Stimulated activated CD4-positive, alpha-beta T cell treated with anti-CD3 and anti-CD28 coated beads, Interleukin-1b, Interleukin-23, amount 100 ng/mL, for 1 hour (primary cell): ENCODE measurements at places on chromosomes 16 and 17.

DNA sequence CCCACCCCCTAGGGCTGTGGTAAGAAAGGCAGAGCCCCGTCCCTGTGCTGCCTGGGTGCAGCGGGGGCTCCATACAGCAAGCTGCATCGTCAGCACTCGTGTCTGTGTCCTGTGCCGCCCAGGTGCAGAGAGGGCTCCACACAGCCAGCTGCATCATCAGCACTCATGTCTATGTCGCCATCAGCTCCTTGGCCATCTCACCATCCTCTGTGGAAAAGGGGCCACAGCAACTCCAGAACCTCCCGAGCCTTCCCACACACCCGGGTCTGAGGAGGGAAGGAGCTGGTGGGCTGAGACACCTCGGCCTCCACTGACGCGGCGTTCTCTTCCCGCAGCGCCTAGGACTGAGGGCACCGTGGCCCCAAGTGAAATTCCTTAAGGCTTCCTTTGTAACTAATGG lies 72.9 kb upstream of the CHMP6 start:
- DNase-seq: no peak

DNA sequence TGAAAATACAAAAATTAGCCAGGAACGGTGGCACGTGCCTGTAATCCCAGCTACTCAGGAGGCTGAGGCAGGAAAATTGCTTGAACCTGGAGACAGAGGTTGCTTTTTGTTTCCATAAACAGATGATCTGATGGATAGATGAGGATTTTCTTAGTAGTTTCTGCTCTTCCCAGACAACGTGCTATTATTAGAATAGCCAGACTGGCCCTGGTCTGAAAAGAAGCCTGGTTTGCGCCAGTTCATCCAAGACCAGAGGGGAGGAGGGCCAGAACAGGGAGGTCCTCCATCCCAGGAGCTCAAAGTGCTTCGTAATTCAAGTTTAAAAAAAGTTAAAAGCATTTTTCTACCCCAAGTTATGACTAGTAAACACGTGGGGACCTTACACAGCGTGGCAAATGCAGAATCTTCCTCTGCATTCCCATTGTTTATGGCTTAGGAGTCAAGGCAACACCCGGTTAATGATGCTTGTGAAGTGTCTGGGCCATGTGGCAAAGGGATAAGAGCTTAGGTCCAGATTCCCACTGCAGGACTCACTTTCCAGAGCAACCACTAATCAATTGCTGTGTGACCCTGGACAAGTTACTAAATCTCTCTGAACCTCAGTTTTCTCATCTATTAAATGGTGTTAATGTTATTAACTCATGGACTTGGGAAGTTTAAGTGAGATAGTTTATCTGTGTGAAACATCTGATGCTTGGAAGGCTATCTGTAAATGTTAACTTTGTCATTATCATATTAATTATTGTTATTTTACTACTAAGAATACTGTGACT lies 205.4 kb downstream of the CCDC182 start:
- DNase-seq: no peak

DNA sequence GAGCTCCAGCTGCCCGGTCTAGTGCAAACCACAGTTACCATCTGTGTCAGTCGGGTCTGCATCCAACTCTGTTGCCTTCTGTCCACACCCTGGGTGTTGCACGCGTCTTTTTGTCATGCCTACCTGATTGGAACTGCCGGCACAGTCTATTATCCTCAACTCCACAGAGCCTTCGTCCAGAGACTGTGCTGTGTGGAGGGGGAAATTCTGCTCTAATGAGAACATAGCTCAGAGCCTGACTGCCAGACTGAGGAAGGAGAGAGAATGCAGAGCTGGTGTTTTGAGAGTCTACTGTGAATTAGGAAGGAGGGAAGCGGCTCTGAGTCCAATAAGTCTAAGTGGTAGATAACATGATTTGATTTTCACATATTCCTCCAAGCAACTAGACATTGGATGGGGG lies 68.3 kb upstream of the GPR139 start:
- DNase-seq: no peak

DNA sequence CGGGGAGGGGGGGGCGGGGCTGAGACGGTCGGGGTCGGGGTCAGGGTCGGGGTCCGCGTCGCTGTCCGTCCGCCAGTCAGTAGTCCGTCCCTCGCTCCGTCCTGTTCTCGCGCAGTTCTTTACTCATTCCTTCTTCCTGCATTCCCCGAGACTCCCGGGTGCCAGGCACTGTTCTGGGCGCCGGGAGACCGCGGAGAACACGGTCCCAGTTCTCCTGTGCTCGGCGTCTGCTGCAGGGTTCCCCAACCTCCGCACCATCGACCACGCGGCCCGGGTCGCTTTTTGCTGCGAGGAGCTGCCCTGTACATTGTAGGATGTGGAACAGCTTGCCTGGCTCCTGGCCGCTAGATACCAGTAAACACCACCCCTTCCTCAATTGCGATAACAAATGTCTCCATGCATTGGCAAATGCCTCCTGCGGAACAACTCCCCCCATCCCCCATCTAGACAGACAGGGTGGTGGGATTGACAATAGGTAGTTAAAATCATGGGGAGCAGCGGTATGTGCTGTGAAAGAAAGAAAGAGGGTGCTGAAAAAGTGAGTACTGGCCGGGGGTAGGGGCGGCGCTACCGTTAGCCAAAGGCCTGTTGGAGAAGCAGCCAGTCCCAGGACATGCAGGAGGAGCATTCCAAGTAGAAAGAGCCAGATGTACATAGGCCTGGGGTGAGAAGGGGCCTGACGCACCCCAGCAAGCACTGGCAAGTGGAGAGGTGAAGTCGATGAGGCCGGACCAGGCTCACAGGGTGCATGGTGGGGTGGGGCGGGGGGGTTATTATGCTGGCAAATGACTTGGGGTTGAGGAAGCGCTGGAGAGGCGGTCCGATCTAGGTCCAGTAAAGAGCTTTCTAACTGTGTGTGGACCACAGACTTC lies 631 bp downstream of the TRAF7 start:
- DNase-seq: no peak

DNA sequence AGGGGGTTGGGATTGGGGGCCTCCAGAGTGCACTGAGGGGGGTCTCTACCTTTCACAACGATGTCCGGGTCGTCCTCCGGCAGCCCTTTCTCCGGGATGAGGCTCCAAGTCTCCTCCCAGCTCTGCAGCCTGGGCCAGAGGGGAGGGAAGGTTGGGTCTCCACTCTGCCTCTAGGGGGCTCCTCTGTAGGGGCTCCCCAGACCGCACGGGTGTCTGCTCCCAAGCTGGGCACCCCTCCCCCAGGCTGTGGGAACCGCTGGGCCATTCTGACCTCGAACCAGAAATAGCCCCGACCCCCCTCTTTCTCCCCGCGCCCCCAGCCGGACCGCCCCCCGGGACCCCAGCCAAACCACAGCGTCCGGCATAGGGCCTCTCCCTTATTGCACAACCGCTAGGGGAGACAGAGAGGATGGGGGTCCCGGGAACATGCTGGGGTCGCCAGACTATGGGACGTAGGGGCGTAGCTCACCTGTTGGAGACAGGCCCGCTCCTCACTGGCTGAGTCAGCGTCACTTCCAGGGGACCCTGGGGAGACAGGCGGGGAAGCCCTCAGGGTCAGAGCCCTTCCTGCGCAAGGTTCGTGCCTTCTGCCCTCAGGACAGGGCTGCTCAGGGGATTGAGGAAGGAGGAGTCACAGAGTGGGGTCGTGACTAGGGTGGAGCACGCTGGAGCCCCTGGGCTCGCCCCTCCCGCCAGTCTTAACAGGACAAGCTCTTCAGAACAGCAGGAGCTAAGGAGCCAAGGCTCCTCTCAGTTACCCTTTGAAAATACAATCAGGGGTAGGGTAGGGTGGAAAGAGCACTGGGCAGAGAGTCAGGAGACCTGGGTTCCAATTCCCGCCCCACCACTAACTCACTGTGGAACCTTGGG lies 2.7 kb downstream of the PLEKHH3 start:
- no peak for DNase-seq

DNA sequence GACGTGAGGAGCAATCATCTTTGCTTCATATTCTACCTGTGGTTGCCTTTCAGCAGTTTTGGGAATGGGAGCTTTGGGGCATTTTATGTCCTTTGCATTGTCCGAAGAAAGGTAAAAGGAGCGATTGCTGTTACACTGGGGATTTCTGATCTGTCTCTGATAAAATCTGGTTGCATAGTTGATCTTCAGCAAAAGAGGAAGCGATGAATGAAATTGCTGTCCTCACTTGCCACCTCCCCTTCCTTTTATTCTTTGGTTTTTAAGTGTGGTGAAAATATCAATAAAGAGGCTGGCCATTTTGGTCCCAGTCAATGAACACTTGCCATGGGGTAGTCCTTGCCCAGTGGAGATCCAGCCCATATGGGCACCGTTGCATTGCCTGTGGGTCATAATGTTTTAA lies 236.8 kb downstream of the MSI2 start:
- DNase-seq: no peak

GRCh38 chr16:7597677-7598076 lies 265.0 kb downstream of the RBFOX1 start:
- DNase-seq: no peak

- no peak for DNase-seq
Observed at GRCh38 chr17:57296231-57296630, 39.9 kb downstream of the MSI2 start.

DNA sequence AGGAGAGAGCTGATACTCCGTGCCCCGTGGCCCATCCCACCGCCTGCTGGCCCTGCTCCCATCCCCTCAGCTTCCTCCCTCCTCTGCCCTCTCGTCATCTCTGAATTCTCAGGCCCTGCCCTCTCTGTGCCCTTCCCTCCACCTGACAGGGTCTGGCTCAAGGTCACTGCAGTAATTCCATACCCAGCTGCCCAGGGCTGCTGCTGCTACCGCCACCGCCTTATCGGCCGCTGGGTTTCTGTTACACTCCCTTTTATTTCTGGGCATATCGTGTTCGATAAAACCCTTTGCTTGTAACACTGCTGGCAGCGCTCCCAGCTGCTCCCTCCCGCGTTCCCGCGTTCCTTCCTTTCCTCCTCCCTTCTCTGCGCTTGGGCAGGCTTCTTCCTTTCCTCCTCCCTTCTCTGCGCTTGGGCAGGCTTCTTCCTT lies 1.2 kb downstream of the EPN3 start:
- DNase-seq: no peak

DNA sequence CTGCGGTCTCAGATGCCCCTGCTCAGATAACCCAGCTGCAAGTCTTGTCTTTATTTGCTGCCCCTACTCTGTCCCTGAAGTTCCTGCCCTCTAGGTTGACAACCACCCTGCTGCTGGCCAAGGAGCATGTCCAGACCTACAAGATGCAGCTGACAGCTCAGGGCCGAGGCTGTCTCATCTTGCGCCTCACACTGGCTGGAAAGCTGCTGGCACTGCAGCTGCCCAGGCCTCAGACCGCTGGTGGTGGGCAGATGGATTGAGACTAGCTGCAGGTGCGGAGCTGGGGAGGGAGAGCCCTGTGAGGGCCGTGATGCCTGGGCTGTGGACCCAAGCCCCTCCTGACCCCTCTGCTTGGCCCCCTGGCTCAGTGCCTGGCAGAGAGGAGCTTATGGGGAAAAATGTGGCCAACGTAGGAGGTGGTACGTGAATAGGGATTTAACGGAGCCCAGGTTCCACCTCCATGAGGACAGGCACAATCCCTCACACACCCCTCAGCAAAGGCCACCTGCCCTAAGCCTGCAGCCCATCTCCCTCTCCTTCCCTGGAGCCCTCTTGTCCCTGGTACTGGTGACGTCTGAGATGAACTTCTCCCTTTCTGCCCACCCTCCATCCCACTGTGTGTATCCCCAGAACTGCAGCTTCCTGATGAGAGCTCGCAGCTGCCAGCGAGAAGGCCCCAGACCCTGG lies 8.3 kb upstream of the GALK1 start:
- DNase-seq: no peak

GRCh38 chr16:61901689-61902088 lies 134.5 kb downstream of the CDH8 start:
- DNase-seq: no peak

GRCh38 chr16:72182976-72183375 lies 11.0 kb upstream of the PMFBP1 start:
- no peak for DNase-seq

- no peak for DNase-seq
Observed at GRCh38 chr17:42131981-42132432, 9.4 kb downstream of the HSPB9 start.

DNA sequence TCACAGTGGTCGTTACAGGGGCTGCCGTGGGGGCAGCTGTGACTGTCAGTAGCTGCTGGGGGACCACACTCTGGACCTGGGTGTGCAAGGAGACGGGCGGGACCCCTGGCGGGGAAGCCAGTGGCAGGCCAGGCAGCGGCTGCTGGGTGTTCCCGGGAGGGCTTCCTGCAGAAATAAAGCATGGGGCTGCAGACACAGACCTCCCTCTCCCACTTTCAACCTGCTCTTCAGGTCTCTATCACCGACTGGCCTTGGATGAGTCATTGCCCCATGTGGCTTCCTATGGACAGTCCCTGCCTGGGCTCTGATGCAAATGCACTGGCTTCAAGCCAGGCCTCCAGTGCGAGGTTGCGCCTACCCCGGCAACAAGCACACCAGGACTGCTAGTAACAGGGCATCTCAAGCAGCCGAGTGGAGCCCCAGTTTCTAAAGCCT lies 17.2 kb downstream of the SREBF1 start:
- no peak for DNase-seq

DNA sequence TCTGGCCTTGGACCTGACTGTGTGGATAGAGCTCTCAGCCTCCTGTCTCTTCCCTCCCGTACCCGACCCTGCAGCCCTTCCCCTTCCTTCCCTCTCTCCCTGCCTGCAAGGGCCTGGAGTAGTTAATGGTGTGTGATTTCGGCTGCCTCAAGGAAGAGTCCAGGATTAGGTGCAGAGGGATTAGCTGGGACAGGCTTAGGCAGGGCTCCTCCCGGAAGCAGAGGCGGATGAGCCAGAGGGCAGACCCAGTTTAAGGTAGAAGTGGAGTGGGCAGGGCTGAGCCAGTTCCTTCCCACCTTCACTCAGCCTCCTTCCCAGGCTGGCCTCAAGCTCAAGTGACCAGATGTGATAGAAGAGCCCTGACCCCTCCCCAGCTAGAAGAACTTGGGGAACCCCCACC lies 16.8 kb downstream of the GUCY2D start:
- no peak for DNase-seq

GRCh38 chr16:57479205-57479975 lies 6.9 kb downstream of the DOK4 start:
- no peak for DNase-seq

GRCh38 chr16:67349172-67349571 lies 22.6 kb downstream of the LRRC36 start:
- no peak for DNase-seq

DNA sequence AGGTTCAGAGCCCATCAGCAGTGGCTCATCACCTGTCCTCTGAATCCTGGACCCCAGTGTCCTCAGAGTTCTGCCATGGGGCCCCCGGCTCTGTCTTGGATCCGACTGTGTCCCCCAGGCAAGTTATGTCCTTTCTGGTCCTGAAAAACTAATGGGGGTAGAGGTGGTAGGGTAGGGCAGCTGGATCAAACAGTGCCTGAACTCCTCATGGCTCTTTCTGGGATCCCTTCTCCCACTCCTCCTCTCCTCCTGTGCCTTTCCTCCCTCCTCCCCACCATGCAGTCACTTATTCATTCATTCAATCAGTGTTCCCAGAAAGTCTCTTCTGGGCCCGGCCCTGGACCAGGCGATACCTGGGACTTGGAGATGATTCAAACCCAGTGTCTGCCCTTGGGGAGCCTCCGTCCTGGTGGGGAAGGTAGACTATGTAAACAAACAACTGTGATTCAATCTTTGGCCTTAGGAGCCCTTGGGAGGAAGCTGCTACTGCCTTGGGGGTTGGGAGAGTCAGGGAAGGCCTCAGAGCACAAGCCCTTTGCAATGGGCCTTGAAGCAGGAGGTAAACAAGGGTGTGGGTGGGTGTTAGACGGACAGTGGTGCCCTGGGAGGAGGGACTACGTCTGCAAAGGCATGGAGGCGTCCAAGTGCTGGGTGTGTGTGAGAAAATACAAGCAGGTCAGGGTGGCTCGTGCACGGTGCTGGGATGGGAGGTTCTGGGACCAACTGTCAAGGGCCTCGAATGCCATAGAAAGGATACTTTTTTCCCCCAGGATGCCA lies 6.4 kb upstream of the FAM83G start:
- no peak for DNase-seq

GRCh38 chr17:80964859-80965580 lies 26.6 kb upstream of the CHMP6 start:
- DNase-seq: no peak
